ENCODE measurements at places on chromosomes 7 and 10.

GRCh38 chr10:82192665-82193064 is 317.7 kb downstream of the NRG3 start:
- DNase-seq, result no peak

GRCh38 chr7:42244828-42245227 is 7.8 kb upstream of the GLI3 start:
- DNase-seq, result no peak

DNA sequence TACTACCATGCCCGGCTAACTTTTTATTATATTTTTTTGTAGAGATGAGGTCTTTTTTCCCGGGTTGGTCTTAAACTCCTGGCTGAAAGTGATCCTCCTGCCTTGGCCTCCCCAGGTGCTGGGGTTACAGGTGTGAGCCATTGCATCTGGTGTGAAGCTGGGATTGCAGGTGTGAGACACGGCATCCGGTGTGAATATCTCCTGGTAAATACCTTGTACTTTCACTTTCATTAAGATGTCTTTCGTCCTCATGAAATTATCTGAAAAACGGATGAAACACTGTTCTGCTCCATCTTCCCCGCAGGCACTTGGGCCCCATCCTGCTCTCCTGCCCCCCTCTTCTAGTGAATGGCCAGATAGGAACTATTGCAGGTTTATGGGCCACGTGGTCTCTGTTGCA is 60.1 kb upstream of the CCZ1B start:
- DNase-seq, result no peak

DNA sequence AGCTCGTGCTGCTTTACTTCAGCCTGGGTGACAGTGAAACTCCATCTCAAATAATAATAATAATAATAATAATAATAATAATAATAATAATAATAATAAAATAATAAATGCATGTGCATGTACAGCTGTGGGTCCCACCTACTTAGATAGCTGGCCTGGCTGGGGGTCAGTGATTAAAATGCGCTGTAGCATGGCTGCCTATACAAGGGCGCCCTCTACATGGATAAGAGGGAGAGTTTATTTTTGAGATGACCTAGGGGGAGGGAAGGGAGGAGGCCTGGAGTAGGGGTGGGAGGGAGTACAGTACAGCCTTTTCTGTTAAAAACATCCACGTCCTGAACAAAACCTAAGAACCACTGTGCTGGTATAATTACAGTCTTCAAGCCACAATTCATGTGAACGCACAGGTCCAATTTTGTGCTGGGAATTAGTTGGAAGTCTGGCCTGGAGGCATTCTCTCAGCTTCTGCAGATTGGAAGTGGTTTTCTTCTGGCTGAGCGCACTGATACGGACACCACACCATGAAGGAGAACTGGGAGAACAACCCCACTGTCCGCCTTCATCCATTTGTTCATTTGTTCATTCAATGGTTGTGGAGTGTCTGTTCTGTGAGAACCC is 146.5 kb downstream of the TMEM178B start:
- peak; percentile 21 for DNase-seq

DNA sequence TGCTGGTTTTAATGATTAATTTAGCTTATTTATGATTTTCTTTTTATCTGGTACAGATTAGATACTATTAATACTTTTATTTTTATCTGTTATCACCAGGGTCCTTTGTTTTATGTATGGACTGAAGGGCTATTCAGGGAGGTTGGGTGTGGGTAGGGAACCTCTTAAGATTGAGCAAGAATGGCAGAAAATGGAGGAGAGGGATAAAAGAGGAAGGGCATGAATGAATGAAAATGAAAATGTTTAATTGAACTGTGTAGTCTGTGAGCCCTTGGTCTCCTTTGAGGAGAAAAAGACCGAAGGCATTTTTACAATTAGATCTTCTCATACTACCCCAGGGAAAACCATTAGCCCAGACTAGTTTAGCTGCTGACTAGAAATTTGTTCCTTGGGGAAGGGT is 93.1 kb downstream of the CDK14 start:
- no peak for DNase-seq

GRCh38 chr10:106612381-106612780 is 552.1 kb downstream of the SORCS1 start:
- no peak for DNase-seq

GRCh38 chr10:128574581-128575210 is 448.5 kb upstream of the MKI67 start:
- no peak for DNase-seq

- DNase-seq, result peak; percentile 70
Measured at GRCh38 chr7:75617634-75618234, 121.0 kb downstream of the HIP1 start.

DNA sequence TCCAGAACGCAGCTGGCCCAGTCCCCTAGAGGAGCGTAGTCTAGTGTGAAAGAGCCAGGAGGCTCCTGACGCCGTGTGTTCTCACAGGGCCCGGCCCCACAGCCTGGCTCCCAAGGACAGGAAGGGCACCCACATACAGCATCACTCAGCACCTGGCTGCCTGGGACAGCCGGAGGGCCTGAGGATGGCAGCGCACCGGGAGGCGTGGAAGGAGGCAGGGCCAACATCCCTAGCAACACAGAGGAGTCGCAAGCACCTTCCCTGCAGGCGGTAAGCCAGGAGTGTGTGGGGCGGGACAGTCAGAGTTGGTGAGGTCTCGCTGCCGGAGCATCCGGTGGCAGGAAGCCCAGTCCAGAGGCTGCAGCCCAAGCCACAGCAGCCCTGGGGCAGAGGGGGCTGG is 125.8 kb downstream of the MAD1L1 start:
- no peak for DNase-seq

DNA sequence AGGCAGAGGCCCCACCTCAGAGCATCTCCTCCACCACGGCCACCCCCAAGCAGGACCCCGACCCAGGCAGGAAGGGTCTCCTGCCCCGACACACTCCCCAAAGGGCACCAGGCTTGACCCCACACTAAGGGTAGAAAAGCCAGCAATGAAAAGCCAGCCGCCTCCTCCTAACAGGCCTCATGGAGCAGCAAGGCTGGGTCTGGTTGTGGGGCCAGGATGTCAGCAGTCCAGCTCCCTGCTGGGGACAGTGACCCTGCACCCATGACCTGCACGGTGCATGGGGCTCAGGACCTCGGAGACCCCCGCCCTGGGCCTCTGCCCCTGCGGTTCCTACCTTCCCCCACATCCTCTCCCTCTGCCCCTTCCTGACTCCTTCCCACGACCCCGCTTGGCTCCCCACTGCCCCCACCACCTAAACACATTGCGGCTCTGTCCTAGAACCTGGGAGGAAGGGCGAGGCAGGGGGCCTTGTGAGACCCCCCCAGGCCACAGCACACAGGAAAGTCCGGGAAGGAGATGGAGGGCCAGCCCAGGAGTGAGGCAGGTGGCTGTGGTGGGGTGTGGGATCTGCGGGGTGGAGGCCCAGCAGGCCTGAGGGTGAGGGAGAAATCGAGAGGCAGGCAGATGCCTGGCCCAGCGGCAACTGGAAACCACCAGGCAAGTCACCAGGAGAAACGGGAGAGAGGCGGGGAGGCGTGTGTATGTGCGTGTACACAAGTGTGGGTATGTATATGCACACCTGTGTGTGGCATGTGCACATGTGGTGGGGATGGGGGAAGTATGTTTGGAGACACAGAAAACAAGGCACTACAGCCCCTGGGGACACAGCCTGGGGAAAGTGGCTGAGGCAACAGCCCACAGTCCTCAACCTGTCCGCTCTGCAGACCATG is 229.9 kb downstream of the MAD1L1 start:
- DNase-seq, result no peak

DNA sequence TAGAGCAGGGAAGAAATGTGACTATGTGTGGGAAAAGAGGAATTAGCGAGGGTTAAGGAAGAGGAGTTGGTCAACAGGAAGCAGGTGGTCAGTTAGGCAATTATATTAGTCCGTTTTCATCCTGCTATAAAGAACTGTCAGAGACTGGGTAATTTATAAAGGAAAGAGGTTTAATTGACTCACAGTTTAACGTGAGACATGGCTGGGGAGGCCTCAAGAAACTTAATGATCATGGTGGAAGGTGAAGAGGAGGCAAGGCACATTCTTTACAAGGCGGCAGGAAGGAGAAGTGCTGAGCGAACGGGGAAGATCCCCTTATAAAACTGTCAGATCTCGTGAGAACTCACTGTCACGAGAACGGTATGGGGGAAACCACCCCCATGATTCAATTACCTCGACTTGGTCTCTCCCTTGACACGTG is 35.0 kb downstream of the RAMP3 start:
- peak; percentile 18 for DNase-seq

GRCh38 chr7:75532639-75533038 is 40.5 kb downstream of the SPDYE5 start:
- DNase-seq, result no peak

DNA sequence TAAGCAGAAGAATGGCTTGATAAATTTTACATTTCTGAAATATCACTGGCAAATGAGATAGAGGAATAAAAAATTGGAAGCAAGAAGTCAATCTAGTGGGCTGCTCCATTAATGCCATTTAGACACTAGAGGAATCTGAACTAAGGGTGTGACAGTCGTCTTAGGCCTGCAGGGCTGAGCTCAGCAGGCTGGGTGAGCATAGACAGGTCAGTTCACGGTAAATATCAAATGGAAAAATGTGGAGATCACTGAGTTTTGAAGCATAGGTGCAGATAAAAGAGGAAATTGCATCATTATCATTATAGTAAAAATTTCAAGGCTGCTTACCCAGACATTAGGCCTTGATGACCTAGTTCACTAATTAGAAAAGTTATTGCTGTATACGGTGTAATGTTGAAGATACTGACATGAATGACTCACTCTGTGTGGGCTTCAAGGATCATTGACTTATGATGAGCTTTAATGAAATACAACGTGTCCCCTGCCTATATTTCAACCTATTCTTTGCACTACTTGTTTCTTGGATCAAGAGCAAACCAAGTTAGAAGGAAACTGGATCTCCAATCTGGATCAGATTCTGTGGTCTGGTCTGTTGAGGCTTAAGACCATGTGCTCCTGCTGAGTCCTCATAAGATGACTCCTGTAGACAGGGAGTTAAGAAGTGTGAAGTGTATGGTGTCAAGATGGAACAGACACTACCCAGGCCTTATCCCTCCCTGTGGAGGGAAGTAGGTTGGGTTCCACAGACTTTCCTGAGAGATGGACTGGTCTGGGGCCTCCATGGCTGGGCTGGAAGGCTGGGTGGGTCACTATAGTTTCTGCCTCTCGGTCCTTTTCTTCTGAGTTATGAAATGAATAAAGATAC is 3.6 kb downstream of the OR2F2 start:
- DNase-seq, result no peak

DNA sequence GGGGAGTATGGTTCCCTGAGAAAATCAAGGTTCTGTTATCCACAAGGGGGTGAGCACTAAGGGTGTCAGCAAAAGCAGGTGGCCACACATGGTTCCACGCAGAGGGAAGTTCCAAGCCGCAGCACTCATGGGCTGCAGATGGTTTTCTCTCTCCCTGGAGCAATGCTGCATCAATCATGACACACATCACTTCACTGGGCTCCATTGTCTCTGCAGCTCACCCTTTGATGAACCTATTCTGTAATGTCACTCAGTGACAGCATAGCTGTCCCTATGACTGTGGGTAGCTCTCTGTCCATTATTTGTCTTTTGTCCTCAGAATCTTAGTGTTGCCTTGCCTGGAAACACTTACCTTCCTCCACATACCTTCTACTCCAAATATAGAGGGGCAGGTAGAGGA is 34.8 kb downstream of the LRRC18 start:
- DNase-seq, result no peak

DNA sequence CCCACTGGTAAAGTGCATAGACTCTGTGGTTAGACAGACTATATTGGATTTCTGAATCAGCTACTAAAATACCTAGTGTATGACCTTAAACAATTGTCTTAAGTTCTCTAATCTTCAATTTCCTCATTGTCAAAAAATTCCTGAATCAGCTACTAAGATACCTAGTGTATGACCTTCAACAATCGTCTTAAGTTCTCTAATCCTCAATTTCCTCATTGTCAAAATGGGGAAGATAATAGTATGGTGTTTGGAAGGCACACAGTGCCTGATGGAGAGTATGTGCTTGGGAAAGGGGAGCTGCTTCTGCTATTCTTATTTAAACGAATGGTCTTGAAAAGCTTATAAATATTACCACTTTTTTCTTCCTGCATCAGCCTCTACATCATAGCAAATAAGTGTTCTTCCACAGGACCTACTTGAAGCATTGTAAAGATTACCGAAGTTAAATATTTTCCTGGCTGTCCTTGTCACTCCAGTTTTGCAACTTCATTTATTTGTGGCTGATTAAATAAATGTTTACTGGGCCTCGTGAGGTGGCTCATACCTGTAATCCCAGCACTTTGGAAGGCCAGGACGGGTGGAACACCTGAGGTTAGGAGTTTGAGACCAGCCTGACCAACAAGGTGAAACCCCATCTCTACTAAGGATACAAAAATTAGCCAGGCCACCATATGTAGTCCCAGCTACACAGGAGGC is 64.4 kb upstream of the ITGA8 start:
- no peak for DNase-seq

Data from GM12865 (cell line).